ENCODE measurements at places on chromosomes 3 and 15.

GRCh38 chr3:101842245-101842934 is 6.9 kb upstream of the NFKBIZ start:
- DNase-seq: no peak

- no peak for DNase-seq
Observed at GRCh38 chr15:22808761-22809280, 22.4 kb downstream of the NIPA1 start.

DNA sequence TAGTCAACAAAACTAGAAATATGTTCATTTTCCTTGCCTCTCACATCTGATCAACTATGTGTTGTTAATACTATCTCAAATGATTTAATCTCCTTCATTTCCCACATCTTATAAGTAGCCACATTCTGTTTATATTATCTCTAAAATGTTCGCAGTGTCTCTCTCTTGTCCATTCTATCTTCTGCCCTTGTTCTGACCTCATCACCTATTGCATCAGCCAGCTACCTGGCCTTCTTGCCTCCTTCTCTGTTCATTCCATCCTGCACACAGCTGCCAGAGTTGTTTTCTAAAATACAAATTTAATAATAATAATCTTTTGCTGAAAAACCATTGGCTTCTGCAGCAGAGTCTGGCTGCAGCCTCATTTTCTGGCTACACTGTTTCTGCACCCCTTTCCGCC is 75.3 kb upstream of the CCNL1 start:
- no peak for DNase-seq

DNA sequence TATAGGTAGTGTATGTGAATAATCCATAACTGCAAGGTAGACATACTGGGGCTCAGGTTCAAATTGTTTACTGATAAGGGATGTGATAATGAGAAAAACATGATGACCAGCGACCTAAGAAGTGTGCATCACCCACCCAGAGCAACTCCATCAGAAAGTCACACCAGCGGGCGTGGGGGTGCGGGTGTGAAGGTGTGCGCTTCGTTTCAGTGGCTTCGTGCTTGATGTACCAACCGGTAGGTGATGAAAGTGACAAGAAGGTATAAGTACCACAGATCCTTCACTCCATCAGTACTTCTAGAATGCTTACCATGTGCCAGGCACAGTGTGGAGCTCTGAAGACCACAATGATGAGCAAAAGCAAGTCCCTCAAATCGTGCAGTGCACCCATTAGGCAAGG is 11.2 kb downstream of the ANP32A start:
- no peak for DNase-seq

DNA sequence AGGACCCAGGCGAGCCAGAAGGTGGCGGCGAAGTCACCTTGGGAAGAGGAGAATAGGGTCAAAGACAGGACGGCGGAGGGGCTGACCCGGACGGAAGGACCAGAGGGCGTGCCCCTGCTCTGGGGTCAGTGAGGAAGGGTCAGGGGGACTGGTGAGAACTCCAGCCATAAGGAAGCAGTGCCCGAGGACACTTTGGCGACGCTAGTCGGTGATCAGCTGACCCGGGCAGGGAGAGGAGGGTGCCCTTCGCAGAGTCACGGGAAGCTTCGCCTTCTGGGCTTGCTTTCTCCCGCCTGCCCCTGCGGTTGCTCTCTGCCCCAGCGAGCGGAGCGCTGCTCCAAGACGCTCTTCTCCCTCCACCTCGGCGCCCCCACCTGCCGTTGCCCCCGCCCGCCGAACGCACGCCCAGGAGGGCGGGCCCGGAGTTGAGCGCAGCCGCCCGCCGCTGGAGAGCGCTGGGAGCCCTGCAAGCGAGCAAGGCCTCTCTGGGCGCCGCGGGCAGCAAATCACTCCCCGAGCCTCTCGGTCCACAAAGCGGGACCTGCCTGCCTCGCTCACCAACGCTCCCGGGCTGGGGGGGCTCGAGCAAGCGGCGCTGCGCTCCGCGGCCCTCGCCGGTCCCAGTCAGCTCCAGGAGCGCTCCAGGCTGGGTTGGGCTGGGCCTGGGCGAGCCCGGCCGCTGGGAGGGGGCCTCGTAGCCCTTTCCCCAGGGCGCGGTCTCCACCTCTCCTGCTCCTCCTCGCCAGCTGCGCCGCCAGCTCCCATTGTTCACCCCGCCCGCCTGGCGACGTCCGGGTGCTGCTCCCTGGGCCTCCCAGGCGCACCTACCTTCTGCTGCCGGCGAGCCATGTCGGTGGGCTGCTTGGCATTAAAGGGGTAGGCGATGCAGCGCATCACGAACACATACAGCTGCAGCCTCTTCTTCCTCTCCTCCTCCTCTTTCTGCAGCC is 1.2 kb downstream of the CADPS start:
- DNase-seq: no peak

DNA sequence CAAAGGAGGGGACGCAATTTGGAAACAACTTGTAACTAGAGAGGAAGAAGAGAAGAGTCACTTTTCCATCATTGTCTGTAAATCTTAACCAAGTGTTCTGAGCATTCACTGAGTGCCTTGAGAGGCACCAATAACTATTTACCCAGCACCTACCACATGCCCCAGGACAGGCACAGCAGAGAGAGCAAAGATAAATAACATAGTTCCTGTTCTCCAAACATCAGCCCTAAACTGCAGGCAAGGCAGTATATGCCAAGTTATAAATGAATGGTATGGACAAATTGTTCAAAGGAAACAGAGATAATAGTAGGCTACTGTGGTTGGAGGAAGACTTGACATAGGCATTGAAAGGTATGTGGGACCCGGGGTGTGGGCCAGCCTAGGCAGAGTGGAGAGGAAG is 45.6 kb downstream of the ITGB5 start:
- no peak for DNase-seq

DNA sequence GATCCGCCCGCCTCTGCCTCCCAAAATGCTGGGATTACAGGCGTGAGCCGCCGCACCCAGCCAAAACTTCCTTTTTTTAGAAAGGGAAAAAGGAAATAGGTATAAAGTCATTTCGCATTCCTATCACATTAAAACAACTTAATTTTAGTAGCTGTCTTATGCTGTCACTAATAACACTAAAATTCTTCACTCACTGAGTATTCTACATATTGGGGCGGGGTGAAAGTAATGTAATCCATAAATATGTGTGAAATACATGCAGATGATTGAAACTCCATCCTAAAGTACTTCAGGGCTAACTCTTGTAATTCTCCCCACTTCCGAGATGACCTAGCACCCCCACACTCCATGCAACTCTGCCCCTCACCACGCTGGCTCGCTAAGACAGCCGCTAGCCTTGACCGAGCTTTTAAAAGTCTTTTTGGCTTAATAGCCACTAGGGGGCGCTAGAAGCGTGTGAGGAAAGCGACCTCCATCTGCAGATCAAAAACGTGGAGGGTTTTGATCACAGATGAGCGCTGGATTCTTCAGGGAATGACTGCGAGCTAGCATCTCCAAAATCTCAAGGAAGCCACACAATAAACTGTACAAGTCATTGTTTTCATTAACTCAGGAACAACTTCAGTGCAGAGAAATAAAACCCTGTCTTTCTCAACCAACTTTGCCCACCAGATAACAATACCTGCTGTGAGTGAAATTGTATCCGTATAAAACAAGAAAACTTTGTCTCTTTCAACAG is 129.3 kb upstream of the IGF1R start:
- DNase-seq: peak; percentile 49

DNA sequence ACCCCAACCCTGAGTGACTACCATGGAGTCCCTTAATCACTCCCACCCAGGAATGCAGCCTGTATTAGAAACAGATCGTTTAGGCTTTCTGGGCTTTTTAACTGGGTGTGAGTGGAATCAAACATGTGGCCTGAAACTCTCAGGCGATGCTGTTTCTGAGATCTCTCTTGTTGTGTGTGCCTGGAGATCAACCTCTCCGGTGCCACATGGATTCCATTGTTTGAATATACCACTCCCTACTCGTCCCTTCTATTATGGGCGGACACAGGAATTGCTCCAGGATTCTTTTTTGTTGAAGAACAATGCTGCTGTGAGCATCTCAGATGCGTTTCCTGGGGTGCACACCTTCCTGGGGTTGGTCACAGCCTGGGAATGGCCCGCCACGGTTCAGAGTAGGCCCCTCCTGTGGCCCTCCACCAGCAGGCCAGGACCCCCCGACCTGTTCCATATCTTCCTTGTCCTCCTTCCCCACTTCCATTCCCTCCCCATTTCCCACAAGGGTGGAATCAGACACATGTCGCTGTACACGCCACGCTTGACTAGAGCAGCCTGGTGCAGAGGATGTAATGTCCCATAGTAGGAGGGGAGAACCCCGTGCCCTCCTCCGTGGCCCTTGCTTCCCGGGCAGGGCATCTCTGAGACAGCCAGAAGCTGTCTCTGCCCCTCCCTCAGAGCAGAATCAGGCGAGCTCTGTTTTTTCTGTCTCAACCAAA is 36.4 kb upstream of the PRR23E start:
- no peak for DNase-seq

DNA sequence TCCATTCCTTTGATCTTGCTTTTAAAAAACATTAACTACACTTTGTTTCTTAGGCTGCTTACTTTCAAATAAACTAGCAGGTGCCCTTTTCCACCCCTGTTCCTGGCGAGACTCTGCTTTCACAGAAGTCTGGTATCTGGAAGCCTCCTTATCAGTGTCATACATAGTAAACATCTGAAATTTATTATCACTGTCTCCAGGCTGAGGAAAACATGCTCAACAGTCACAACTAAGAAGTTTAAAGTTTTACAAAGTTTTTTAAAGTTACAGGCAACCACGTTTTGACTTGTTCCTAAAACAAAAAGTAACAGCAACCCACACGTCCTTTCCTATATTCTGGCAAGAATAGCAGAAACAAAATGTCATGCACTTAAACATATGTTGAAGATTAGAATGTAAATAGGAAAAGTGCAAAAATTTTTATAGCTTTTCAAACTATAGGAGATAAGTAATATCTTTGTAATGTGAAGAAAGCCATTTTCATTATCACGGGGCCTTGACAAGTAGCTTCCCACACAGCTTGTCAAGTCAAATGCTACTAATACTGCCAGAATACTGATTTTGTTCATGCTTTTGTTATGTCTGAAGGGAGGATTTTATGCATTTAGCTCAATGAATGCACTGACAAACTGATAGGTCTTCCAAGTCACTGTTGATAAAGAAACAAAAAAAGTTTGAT is 275.2 kb upstream of the KCNMB2 start:
- no peak for DNase-seq

DNA sequence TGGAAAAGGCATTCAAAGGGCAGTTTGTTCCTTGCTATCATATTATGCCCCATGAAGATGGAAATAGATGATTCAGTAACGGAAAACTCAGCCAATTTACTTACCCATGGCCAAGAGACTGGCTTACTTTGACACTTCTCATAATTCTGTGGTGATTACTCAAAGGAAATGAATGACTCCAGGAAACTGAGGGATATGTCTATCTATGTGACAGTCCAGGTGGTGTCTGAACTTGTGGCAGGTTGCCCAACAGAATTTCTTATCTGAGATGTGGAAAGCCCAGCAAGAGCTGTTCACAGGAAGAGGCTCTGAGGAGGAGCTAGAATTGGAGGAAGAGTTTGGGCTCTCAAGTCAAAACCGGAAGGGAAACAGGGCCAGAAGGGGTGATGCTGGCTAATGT is 91.2 kb downstream of the KCNAB1 start:
- DNase-seq: no peak

- no peak for DNase-seq
Observed at GRCh38 chr3:153783741-153784480, 337.3 kb upstream of the ARHGEF26 start.

GRCh38 chr3:183692436-183692835 is 5.2 kb upstream of the YEATS2 start:
- no peak for DNase-seq

- DNase-seq: no peak
Observed at GRCh38 chr3:45689787-45690145, 570 bp downstream of the SACM1L start.

GRCh38 chr3:48429317-48429959 is 448 bp downstream of the PLXNB1 start:
- no peak for DNase-seq

GRCh38 chr15:78322724-78323521 is 17.2 kb upstream of the CRABP1 start:
- DNase-seq: no peak

GRCh38 chr3:39130026-39130425 is 22.5 kb downstream of the TTC21A start:
- no peak for DNase-seq

DNA sequence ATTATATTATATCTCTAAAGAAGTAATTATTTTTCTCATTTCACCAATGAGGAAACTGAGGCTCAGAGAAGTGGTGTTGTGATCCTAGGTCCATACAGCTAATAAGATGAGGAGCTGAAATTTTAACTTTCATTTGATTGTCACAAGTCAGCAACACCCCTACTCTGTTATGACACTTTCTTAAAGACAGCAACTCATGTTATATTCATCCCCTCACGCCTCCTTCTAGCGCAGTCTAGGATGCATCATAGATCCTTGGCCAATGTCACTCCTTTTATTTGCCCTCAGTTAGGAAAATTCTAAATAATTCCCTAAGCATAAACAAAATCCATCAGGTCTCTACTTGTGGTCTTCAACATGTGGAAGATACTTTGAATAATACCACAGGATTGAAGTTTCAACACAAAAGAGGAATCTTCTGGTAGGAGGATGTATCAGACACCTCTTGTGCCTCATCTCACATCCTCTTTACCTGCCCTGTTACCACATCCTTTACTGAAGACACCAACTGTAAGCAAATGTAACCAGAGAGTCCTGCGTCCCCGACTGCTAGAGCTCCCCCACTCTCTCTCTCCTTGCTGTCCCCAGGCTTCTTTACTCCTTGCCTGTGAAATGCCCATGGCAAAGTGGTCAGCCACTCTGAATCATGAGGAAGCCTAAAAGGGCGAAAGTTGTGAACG is 53.7 kb downstream of the TRIM42 start:
- no peak for DNase-seq

GRCh38 chr15:56410721-56411120 is 45.5 kb downstream of the TEX9 start:
- DNase-seq: no peak

GRCh38 chr3:38586546-38587520 is 62.7 kb downstream of the SCN5A start:
- no peak for DNase-seq

- DNase-seq: no peak
Observed at GRCh38 chr15:72340366-72340765, 20.4 kb upstream of the CELF6 start.

DNA sequence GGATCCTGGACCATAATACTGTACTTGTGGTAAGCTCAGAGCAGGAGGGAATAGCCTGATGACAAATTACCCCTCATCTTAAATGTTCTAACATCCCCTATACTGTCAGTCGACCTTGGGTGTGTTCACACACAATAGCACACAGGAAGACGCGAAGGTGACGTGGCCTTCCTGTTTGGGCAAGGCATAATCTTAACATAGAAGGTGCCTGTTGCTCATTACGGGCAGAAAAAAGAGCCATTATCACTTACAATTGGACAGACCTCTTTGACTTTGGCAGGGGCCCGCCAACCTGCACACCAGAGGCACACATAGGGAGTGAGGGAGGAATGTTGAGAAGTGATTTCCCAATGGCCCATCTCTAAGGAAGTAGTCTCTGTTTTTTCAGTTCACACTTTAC is 144.2 kb downstream of the ANO10 start:
- no peak for DNase-seq

GRCh38 chr15:41018534-41018933 is 65.3 kb downstream of the CHAC1 start:
- DNase-seq: no peak

- no peak for DNase-seq
Observed at GRCh38 chr15:25236861-25237155, 202.0 kb downstream of the UBE3A start.

GRCh38 chr3:27686642-27687041 is 35.5 kb downstream of the EOMES start:
- peak; percentile 58 for DNase-seq

GRCh38 chr15:91471468-91471867 is 371.4 kb downstream of the SV2B start:
- DNase-seq: no peak
